ENCODE measurements at places on chromosomes 16 and 17.

GRCh38 chr16:56343661-56344517, 81.5 kb downstream of the AMFR start:
- no peak for DNase-seq

- DNase-seq = no peak
Observed at GRCh38 chr16:88809068-88809675, 2.6 kb downstream of the APRT start.

- no peak for DNase-seq
Observed at GRCh38 chr17:2124391-2124790, 69.5 kb downstream of the HIC1 start.

DNA sequence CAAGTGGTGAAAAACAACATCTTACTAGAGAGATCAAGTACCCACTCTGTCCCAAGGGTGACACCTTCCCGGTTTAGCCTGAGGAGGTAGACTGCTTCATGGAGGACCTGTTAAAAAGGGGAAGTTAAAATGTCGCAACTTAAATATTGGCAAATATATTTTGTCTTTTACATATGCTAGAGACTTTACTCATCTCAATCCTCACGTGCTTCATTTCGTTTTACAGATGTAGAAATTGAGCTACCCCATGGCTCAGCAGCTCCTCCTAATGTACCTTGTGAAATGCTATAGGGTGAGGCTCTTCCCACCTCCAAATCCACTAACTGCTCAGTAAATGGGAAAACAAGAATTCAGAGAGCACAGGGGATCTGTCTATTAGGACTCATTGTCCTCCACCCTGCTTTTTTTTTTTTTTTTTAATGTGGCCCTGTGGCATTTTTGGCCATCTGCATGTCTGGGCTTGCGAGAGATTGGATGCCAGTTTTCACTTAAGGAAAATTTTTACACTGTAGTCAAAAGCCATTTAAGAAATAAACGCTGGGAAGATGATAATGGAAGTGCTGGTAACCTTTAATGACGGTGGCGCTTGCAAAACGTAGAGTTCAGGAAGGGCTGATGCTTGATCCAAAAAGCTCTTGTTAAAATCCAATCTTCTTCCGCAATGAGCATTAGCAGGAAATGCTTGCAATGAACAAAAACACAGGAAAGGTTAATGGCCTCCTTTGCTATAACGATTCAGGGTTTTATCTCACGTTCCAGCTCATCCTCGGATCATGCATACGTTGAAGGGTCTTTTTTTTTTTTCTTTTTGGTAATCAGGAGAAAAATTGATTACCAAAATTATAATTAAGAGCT, 39.8 kb downstream of the HSBP1 start:
- DNase-seq = no peak

DNA sequence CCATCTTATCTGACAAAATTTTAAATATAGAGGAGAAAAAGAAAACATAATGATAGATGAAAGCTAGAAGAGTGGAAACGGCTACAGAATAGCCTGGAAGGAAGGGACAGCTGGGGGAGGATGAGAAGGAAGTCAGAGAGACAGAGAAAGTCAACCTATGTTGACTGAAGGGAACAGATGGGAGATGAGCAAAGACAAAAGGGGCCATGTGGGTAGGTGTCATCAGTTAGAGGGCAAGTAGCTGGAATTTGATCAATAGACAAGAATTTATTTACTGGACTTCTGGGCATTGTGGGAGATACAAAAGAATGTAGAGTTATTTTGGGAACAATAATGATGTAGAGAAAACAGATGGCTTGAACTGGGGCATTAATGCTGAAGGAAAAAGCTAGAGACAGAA, 194.4 kb downstream of the ANKFN1 start:
- DNase-seq = no peak

DNA sequence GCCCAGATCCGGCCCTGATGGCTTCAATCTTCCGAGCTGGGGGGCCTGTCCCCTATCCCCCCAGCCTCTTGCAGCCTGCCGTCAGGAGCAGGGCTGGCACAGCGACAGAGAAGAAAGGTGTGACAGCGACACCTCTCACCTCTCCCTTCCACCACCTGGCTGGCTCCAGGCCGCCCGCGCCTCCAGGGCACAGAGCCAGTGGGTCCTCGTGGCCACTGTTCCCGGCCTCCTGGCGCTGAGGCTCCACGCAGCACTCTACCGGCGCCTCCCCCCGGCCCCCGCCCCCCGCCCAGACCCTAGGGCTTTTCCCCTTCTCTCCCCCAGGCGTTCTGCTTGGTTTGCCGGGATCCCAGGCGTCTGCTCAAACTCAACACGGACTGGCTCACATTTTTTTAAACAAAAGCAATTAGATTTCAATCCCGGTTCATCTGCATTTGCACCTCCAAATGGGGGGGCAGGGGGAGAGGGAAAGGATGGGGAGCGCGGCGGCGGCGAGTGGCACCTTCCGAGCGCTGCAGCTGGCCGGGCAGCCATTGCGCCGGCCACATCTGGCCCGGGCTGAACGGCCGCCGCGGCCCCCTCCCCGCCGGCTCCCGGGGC, 12.8 kb upstream of the CBX8 start:
- no peak for DNase-seq

DNA sequence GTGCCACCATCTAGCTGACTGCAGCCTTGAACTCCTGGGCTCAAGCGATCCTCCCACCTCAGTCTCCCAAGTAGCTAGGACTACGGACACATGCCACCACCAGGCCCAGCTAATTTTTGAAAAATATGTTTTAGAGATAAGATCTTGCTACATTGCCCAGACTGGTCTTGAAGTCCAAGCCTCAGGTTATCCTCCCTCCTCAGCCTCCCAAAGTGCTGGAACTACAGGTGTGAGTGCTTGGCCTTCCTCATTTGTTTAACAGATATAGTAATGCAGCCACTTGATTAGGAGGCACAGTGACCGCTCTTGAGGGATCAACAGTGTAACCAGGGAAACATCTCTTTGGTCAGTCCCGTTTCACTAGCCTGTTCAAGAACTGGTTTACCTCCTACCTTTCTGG, 35.1 kb downstream of the HLF start:
- DNase-seq = no peak

- no peak for DNase-seq
Observed at GRCh38 chr17:19979917-19980770, 2.5 kb upstream of the AKAP10 start.

DNA sequence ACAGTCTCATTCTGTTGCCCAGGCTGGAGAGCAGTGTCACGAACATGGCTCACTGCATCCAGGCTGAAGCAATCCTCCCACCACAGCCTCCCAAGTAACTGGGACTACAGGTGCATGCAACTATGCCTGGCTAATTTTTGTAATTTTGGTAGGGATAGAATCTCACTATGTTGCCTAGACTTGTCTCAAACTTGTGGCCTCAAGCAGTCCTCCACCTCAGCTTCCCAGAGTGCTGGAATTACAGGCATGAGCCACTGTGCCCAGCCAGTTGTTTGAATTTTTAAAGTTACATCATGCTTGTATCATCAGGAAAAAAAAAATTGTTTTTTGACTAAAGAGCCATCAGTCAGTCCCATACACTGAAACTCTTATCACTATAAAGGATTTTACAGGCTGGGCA, 17.1 kb upstream of the VPS4A start:
- no peak for DNase-seq

GRCh38 chr16:287298-287811, 4.4 kb downstream of the PDIA2 start:
- no peak for DNase-seq

DNA sequence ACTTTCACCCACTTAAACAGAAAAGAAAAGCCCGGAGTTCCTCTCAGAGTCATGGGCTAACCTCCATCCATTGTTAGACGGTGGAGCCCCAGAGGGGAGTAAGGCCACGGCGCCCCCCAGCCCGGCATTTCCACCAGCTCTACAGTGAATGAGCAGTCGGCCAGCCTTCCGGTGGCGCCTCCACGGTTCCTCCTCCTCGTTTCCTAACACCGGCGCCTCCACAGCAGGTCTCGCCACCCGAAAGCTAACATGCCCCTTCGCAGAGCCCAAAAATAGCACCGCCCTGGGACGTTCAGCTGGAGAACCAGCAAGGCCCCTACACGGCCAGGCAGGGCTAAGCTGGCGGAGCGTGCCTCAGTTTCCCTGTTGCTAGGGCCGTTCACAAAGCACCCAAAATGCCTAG, 858 bp downstream of the MMD start:
- DNase-seq = no peak

GRCh38 chr17:54891176-54891821, 9.4 kb upstream of the TOM1L1 start:
- DNase-seq = peak; percentile 63

DNA sequence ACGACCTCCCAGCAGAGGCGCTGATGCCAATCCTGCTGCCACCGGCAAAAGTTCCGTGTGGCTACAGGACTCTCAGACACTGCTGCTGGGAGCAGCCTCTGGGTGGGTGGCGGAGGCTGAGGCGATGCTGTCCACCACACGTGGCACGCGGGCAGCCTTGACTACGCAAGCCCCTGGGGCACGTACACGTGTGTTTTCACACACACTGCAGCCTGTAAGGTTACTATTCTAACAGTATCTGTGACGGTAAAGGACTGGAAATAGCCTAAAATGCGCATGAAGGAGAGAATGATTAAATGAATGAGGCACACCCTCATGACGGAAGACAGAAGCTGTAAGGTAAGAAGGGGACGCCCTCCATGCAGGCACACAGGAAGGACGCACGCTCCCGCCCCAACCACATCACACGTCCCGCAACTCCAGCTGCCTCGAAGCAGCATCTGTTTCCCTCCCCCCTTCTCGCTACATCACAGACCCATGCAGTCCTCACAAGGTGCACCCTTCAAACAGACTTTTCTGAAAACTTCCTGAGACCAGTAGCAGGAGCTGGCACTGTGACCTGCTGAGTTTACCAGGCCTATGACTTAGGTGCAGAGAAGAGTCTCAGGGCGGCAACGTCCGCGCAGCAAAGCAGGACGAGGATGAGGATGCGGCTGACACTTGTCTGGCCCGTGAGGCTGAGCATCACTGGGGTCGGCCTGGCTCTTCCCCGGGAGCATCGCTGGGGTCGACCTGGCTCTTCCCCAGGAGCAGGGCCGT, 28.7 kb upstream of the FASN start:
- DNase-seq = no peak

GRCh38 chr17:57682701-57683100, 62.4 kb downstream of the CCDC182 start:
- DNase-seq = no peak

DNA sequence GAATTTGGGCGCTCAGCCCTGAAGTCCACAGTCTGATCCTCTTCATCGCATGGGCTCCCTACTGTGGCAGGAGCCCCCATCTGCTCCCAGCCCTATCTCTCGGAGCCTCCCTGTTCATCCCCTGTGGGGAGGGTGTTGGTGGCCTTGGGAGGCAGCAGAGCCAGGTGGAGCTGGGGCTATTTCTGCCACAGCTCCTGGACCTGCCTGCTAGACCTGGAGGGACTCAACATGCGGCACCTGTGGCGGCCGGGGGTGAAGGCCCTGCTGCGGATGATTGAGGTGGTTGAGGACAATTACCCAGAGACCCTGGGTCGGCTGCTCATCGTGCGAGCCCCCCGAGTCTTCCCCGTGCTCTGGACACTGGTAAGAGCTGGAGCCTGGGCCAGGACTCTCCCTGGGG, 30.5 kb downstream of the NAGPA start:
- DNase-seq = no peak

GRCh38 chr17:74704544-74704943, 8.2 kb downstream of the CD300LF start:
- no peak for DNase-seq

GRCh38 chr17:64095144-64095882, 34.6 kb downstream of the ERN1 start:
- no peak for DNase-seq

GRCh38 chr17:20242271-20242670, 225.1 kb downstream of the LGALS9B start:
- no peak for DNase-seq

DNA sequence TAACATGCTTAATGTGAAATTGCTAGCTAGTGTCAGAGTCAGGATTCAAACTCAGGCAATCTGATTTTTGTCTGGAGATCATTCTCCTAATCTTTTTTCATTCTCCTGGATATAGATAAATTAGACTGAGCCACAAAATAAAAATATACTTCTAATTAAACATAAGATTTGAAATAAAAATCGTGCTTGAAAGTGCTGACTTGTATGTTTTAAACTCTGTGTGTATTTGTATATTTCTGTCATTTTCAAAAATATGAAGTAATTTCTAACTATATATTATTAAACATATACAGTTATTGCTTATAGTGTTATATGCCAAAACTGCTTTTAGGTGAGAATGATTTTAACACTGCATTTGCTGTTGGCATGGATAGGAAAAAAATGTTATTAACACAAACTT, 239.4 kb downstream of the KCNJ2 start:
- DNase-seq = no peak

GRCh38 chr17:77572065-77572601, 386.4 kb upstream of the TNRC6C start:
- no peak for DNase-seq

GRCh38 chr16:73172973-73173709, 125.2 kb upstream of the ZFHX3 start:
- DNase-seq = no peak

- DNase-seq = no peak
Observed at GRCh38 chr17:7147772-7148171, 31.4 kb downstream of the ASGR1 start.

DNA sequence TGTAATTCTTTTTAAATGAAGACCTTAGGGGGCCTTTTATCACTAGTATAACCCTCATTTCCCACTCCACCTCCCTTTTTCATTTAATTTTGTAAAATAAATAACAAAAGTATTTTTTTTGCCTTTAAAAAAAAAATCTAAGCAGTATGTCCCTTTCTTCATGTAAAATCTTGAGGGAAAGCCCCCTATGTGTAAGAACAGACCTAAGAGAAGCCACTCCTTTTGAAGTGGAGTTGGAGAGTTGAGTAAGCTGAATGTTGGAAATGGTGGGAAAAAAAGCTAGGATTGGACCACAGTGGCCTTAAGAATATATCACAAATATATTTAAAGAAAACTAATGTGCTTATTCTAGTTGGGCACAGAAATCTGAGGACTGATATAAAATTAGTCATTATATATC, 44.5 kb upstream of the INTS2 start:
- DNase-seq = no peak

GRCh38 chr17:10775058-10775457, 28.8 kb downstream of the TMEM238L start:
- DNase-seq = no peak

DNA sequence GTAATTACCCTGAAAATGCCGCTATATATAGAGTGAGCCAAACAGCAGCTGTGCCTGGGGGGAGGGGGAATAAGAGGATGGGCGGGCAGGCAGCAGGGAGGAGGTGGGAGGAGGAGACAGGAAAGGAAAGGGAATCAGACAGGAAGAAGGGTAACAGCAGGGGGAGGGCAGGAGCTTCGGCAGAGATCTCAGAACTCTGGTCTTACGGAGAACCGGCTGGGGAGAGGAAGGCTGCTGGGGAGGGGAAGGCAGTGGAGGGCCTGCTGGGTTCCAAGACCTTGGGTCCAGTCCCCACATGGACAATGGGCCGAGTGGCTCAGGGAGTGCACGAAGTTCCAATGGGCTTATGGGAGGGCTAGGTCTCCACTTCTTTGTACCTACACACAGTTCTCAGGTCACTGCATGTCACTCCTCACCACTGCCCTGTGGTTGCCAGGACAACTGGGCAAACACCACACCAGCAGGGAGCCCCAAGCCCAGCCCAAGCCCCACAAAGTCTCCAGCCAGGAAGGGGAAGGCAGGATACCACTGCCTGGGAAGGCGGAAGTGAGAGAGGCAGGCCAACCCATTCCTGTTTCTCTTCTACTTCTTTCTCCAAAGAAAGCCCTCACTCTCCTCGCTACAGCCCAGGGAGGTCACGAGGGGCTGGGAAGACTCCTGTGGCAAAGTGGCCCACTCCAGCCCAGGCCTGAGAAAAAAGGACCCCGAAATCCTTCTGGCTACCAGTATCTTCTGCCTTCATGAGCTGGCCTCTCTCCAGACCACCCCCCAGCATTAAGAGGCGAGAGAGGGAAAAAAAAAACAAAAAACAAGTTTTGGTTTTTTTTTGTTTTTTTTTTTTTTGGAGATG, 25.3 kb downstream of the G6PC3 start:
- peak; percentile 69 for DNase-seq

Measured in NCI-H460 (cell line).